ENCODE measurements at places on chromosomes 11 and 22. TPM values are rescaled to one million over a fixed set of nuclear protein-coding genes. Genes with fewer than 3 reads are reported as not detected.

Gene OR4C16
- total RNA-seq: not detected

Gene WNT7B
- total RNA-seq: not detected

Gene IL17REL
- not detected for total RNA-seq

Gene CCDC86
- 9.1 TPM for total RNA-seq

Gene OR4D11
- total RNA-seq: not detected

Gene GPR137
- 23.5 TPM for total RNA-seq

All from right atrium auricular region (tissue), 2 donors.